Cerebellum (tissue), 4 donors: ENCODE measurements at places on chromosomes 6 and 20. TPM values are rescaled to one million over a fixed set of nuclear protein-coding genes. Genes with fewer than 3 reads are reported as not detected.

- DNase-seq: no peak
Measured at GRCh38 chr20:57240581-57241362, 25.7 kb downstream of the BMP7 start.

Gene COL11A2
- total RNA-seq: 1.9 TPM

- DNase-seq: no peak
Measured at GRCh38 chr20:7195704-7196103, 428.2 kb downstream of the BMP2 start.

DNA sequence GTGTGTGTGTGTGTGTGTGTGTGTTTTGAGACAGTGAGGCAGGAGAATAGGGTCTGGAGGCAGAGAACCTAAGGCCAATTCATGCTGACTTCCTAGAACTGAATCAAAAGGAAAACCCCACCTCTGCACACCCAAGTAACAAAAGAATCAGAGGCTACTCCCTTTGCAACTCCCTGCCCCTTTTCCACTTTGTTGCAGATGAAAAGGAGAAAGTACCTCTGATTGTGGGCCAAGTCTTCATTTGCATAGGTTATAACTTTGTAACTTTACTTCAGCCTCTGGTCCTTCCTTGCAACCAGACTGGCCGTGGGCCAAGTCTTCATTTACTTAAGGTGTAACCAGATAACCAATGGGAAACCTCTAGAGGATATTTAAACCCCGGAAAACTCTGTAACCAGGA, 168.8 kb downstream of the EYA2 start:
- DNase-seq: no peak

Gene FAM184A
- 30.4 TPM for total RNA-seq

GRCh38 chr6:164520916-164521315, 788.5 kb downstream of the C6orf118 start:
- DNase-seq: no peak

Gene MATN4
- not detected for total RNA-seq

Gene TREM2
- total RNA-seq: 6.0 TPM

GRCh38 chr6:40721271-40721952, 134.2 kb upstream of the LRFN2 start:
- peak; percentile 4 for DNase-seq

GRCh38 chr6:144590532-144590931, 305.4 kb downstream of the UTRN start:
- no peak for DNase-seq

Gene IL17A
- not detected for total RNA-seq

- DNase-seq: no peak
Measured at GRCh38 chr6:97322226-97322625, 39.2 kb upstream of the MMS22L start.
